Endodermal cell (in vitro differentiated cells): ENCODE measurements at places on chromosomes 11 and 22.

GRCh38 chr22:20084547-20085413 is 4.7 kb downstream of the DGCR8 start:
- DNase-seq: peak; percentile 92

DNA sequence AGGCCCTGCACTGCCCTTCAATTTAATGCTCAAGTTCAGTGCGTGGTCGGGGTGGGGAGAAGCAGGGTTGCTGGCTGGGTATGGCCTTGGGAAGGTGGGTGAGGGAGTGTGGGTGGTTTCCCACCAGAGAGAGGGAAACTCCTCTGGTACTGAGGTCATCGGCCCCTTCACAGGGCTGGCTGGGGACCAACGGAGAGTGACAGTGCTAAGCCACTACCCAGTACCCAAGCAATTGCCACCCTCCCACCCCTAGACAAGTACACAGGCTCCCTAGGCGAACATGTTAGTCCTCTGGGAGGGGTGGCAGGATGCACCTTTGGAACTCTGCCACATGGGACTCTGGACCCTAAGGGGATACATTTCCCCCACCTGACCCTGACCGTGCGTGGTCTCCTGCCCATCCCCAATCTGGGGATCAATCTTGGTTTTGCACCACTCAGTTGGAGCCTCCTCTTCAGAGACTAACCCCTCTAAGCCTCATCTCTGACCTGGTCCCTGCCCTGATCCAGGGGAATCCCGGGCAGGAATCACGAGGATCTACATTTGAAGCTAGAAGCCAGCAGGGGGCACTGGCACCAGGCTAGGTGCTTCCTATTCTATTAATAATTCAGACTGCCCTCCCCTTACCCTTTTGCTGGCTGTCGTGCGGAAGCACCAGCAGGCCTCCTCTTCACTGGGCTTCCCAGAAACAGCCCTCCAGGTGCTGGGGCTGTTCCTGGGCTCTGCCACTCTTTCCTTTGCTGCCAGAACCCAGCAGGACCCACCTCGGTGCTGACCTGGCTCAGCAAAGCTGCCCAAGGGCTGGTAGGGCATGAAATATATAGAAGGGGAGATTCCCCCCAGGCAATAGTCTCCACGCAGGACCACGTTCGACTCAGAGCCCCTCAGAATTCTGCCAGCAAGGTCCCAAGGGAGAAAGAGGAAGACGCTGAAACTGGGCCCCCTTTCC is 377.7 kb downstream of the TENM4 start:
- DNase-seq: peak; percentile 84

GRCh38 chr11:6586434-6587359 is 16.7 kb downstream of the RRP8 start:
- peak; percentile 81 for DNase-seq

- no peak for DNase-seq
These were observed 17.3 kb upstream of the TPP1 start for GRCh38 chr11:6636480-6636879.

DNA sequence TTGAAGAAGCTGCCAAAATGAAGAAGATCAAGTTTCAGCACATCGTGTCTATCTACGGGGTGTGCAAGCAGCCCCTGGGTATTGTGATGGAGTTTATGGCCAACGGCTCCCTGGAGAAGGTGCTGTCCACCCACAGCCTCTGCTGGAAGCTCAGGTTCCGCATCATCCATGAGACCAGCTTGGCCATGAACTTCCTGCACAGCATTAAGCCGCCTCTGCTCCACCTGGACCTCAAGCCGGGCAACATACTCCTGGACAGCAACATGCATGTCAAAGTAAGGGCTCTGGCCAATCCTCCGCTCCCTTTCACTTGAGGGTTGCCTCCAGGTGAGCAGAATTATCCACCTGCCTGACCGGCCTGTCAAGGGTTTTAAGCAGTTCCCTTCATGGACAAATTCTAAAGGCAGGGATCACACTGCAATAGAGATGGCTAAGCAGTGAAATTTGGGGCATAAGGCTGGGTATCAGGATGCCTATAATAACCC is 6.0 kb downstream of the ANKK1 start:
- no peak for DNase-seq

DNA sequence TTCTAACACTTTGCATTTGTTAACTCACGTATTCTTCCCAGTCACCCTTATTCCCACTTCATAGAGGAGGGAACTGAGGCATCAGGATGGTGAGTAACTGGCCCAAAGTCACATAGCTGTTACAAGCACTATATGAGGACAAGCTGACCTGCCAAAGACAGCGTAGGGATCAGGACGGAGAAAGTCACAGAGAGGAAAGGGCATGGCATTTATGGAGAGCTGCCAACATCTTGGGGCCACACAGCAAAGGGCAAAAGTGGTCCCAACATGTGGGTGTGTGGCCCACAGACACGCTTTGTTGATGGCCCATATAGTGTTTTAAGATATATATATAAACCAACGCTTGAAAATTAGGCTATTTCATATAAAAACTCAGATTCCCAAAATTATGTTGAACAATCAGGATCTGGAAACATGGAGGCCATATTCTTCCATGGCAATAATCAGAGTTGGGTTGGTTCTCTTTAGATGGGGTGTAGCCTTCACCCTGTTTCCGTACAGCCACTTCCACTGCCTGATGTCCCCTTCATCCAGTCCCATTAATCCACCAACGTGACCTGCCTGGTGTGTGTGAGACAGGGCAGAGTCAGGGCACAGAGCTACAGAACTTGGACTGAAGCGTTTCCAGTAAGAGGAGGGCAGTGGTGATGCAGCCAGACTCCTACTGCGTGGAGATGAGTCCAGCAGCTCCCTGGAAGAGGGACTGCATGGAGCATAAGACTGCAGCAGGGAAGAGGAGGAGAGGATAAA is 39.9 kb upstream of the CD5 start:
- peak; percentile 15 for DNase-seq

GRCh38 chr11:92626624-92627023 is 342.8 kb upstream of the MTNR1B start:
- DNase-seq: no peak

- DNase-seq: no peak
These were observed 73.6 kb downstream of the SIK2 start for GRCh38 chr11:111675891-111676290.

- DNase-seq: no peak
These were observed 4.8 kb downstream of the ADAMTS8 start for GRCh38 chr11:130423541-130424142.

GRCh38 chr11:108019870-108020540 is 11.3 kb downstream of the CUL5 start:
- DNase-seq: no peak

DNA sequence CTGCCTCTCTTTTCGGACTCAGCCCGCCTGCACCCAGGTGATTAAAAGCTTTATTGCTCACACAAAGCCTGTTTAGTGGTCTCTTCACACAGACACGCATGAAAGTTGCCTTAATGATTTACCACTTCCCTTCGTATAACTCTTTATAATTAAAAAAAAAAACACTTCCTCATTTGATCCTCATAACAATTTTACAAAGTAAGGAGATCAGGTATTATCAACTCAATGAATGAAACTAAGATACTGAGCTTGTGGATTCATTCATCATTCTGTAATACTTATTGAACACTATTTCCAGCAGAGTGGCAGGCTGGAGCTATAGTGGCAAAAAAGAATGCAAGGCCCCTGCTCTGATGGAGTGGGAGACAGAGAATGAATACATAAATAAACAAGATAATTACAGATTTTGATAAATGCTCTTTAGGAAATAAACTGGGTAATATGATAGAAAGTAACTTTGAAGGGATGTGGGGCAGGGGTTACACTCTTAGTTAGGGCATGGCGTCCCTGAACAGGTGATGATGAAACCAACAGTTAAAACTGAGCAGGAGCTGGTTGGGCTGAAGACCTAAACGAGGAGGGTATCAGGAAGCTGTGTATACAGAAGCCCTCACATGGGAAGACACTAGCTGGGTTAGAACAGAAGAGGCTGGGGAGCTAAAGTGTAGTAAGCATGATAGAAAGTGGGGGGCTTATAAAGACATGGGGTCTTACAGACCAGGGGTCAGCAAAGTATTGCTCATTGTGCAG is 5.4 kb upstream of the CRTAM start:
- DNase-seq: no peak

- no peak for DNase-seq
These were observed 5.1 kb downstream of the TTC38 start for GRCh38 chr22:46272762-46273431.

GRCh38 chr11:61417670-61418069 is 12.1 kb downstream of the CPSF7 start:
- no peak for DNase-seq

DNA sequence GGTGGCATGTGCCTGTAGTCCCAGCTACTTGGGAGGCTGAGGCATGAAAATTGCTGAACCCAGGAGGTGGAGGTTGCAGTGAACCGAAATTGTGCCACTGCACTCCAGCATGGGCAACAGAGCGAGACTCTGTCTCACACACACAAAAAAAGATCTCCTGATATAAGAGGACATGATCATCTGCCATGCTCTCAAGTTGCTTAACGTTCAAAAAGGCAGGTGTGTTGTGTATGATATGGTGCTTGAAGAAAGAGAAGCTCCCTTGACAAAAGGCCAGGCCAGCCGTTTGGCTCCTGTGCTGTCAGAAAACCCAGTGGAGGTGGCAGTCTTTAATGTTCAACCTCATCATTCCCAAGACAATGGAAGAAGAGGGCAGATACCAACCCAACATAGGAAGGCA is 117.3 kb upstream of the PLET1 start:
- peak; percentile 3 for DNase-seq

DNA sequence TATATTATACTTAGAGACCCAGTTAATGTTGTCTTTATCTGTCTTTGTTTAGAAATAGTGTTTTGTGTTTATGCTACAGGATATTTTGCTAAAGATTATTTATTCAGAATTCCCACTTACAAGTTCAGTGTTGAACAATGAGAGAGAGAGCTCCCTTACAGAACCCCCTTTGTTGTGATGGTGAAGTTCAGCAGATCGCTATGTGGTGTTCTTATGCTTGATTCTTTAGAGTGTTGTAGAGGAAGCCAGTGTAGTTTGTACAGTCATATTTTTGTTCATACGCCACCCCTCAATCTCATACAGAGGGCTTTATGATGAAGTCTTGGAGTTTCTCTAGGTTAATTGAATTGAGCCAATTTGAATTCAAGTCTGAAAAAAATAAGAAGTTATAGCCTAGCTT is 150.2 kb downstream of the TMEM135 start:
- DNase-seq: no peak

DNA sequence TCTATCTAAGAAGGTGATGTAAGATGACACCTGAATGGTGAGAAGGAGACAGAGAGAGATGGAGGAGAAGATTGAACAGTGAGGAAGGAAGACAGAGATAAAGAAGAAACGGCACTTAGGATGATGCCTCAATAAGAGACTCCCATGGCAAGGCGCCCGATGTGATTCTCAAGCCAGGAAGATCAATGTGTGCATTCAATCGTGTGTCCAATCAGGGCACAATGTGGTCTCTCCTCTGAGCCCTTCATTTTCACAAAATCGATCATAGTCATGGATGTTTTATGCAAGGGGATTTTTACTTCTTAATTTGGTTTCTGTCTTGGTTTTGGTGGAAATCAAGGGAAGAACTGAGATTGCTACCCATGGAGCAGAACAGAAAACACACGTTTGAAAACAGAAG is 19.9 kb upstream of the TMPRSS13 start:
- DNase-seq: no peak

GRCh38 chr11:69878144-69878883 is 59.1 kb upstream of the FGF3 start:
- peak; percentile 41 for DNase-seq

DNA sequence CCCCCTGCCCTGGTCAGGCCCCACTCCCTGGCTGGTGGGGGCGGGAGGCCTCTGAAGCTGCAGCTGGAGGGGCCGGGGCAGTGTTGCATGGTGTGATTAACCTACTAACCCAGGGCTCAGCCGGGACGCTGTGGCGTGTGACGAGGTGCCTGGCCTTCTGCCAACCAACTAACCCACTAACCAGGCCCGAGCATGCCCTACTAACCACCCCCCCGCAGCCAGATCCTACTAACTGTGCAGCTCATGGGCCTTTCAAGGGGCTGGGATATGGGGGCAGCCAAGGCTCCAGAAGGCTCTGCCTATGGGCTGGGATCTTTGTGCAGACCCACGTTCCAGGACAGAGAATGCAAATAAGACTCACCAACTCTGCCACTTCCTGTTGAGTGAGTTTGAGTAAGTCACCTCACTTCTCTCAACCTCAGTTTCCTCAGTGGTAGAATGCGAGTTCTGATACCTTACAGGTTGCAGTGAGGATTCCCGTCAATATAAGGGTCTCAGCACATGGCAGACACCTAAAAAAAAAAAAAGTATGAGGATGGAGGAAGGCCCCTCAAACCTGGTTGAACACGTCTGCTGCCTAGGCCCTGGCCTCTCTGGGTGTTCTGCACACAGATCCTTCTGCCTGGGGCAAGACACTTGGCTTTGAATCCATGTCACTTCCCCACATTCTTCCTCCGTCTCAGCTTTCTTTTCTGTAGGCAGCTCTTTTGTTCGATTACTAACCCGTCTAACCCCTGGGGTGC is 14.1 kb downstream of the MIAT start:
- DNase-seq: no peak

DNA sequence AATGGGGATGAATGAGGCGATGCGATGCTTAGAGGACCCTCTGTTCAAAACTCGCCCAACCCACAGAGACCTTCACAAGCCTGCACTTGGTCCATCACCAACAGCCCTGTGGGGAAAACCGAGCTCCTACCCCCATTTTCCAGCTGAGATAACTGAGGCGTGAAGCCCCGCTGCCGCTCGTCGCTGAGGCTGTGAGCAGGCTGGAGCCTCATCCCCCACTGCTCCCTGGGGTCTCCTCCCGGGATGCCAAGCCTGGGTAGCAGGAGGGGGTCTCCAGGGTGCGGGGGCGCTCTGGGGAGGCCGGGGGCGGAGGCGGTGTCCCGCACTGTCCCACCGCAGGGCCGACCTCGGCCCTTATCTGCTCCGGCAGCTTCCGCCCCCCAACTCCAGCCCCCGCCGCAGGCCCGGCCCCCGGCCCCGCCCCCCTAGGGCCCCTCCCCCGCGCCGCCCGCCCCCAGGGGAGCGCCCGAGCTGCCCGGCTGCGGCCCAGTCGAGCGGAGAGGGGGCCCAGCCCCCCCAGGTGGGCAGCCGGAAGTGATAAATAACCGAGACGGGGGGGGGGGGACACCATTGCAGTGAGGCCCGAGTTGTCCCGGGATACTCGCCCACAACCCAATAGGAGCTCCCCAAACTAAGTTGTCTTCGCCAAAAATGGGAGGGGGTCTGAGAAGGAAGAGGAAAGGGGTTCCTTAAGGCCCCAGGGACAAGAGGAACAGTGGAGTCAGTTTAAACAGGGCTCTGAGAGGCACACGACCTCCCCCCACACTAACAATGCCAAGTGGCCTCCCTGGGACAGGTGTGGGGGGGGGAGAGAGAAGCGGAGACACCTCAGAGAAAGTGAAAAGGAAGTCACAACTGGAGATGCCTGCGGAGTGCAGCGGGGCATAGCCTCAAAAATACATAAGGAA is 8.3 kb upstream of the SLC39A13 start:
- peak; percentile 78 for DNase-seq

DNA sequence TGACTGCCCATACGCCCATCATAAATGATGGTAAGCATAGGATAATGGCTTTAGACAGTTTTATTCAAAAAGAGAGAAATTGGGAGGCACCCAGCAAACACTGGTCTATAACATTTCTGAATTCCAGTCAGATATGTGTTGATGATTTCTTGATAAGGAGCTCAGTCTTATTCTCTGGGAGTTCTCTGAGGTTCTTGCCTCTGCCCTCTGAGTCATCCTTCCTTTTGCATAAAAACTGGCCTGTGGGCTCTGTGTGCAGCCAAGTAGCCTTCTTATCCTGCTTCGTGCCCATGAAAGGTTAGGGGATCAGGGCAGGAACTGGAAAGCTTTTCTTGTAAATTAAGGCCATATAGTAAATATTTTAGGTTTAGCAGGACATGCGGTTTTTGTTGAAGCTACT is 48.9 kb downstream of the FAR1 start:
- no peak for DNase-seq
